ENCODE measurements at places on chromosomes 3 and 15.

- DNase-seq: no peak
Measured at GRCh38 chr3:923161-923910, 169.5 kb upstream of the CNTN6 start.

GRCh38 chr3:156230278-156230900 is 110.0 kb downstream of the KCNAB1 start:
- DNase-seq: no peak

DNA sequence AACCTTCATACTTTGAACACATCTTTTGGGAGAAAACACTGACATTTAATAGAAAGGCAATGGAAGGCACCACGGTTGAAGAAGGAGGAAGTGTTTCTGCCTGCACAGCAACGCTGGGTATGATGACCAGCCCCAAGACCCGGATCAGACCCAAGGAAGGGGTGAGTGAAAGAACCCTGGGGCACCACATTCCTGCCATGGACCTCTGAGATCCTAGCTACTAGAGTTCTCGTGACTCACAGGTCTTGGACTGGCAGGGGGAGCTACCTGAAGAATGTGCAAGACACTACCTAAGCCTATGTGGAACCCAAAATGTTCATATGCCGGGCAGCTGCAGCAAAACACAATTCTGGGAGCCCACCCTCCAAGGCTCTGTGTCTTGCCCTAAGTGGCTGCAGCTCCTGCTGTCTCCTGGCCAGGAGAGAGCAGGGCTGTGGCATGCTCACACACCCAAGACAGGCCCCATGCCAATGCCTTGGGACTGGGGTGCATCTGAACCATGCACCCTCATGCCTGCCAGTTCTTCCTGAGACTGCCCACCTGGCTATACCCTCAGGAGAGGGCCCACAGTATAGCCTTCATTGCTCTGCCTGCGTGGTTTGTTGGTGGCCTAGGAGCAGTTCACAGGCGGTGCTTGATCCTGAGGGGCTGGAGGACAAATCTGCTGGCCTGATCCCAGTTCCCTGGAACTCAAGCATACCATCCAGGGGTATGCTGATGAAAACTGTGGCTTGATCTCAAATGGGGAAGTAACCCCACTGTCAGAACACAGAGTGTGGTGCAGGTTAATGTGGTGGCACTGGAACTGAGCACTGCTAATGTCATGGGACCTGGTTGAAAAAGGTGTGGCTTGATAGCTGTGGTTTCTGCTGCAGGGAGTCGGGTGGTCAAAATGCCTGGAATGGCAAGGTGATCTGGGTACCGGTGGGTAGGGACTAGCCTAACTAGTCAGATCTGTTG is 353.3 kb upstream of the ARHGEF26 start:
- DNase-seq: no peak

GRCh38 chr3:62261121-62261520 is 112.2 kb downstream of the FEZF2 start:
- DNase-seq: no peak

DNA sequence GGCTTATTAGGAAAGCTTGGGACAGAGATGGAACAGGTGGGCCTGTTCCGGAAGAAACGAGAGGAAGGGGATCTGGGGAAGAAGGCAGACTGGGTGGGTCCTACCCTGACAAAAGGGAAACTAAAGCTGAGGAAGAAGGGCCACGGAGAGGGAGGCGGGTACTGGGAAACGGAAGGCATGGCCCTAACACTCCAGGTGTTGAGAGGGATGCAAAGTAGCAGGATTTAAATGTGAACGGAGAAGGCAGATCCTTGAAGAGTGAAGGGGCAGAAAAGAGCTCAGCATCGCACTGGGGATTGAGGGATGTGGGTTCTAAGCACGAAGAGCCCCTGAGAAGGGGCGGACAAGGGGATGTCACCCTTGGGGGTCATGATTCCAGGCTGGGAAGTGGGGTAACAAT is 735 bp downstream of the STIMATE start:
- DNase-seq: no peak

- no peak for DNase-seq
Measured at GRCh38 chr15:60392986-60393790, 4.6 kb downstream of the ANXA2 start.

- DNase-seq: no peak
Measured at GRCh38 chr3:102024270-102024904, 175.1 kb downstream of the NFKBIZ start.

GRCh38 chr3:176824811-176825210 is 372.5 kb downstream of the TBL1XR1 start:
- DNase-seq: no peak

DNA sequence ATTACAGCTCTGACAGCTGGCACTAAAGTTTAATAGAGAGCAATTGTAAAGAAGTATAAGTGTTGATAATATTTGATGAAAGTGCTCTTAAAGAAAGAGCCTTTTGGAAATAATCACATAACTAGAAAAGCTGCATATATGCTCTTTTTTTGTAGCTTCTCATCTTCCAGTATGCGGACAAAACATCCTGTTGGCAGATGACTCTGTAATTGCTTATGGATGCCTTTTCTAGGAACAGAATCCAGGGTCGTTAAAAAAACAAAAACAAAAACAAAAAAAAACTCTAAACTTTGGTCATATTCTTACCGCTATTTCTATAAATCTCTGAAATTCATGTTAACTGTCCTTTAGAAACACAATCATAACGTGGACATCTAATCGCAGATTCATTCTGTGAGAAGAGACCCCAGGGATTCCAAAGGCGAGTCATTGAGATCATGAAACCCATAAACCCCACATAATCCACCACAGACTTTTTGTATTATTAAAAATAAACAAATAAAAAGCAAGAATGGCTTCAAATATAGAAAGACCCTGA is 109.8 kb downstream of the EPHA3 start:
- no peak for DNase-seq

GRCh38 chr3:159805411-159805772 is 183.2 kb upstream of the IL12A start:
- no peak for DNase-seq

DNA sequence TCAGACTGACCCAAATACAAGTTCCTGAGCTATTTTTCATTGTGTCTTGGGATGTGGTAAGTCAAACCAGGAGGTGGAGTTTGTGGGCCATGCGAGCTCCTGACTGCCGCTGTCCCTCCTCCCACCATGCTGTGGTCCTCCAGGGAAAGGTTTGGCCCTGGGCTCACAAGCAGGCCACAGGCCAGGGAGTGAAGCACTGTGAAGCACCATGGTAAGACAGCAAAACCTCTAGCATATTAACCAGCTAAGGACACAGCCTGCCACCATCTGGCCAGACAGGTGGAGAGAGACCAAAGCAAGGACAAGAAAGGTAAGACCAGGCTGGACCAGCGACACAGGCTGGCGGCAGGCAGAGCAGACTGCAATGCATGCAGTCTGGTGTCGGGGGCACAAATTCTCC is 15.3 kb downstream of the RAB43 start:
- DNase-seq: no peak

- no peak for DNase-seq
Measured at GRCh38 chr3:129650256-129650872, 43.9 kb upstream of the PLXND1 start.

GRCh38 chr3:145716519-145716918 is 444.5 kb downstream of the PLOD2 start:
- no peak for DNase-seq

DNA sequence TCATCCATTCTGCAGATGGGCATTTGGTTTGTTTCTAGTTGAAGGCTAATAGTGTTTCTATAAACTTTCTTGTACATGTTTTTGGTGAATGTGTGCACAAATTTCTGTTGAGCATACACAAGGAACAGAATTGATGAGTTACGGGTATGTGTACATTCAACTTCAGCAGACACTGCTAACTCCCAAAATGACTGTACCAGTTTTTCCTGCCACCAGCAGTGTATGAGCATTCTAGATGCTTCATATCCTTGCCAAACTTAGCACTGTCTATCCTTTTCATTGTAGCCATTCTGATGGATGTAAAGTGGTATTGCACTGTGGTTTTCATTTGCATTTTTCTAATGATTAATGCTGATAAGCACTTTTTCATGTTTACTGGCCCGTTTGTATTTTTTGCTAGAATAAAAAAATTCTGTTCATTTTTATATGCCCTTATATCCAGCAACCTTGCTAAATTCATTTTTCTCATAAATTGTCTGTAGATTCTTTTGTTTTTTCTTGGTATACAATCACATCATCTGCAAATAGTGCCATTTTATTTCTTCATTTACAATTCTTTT is 110.2 kb downstream of the ATP1B3 start:
- DNase-seq: no peak

DNA sequence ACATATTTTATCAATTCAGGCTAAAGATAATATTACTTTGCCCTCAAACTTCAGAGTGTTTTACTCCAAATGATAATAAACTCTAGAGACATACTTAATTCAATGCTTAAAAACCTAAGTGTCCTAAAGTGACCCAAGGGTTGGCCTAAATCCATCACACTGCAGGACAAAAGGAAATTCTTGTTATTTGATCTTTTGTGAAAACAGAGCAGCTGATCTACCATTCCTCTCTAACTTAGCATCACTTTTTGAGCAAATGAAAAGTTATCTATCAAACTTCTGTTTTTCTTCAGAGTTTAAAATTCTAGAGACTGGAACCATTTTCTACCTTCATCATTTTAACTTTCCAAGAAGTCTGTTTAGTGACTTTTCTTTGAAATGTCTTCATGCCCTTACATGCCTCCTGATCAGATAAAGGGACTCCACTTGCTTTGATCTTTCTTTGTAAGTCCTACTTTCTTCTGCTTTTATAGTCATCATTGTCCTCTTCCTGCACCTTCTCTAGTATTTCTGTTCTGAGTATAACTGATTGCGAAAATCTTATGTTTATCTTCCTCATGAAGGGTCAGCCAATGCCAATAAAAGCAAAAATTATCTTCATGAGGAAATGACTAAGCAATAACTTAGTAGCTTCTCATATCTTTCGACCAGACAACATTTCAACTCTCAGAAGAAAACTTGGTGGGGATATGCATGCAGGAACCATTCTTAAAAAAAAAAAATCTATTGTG is 378.7 kb upstream of the TGFBR2 start:
- no peak for DNase-seq

GRCh38 chr3:100106094-100106493 is 8.2 kb downstream of the FILIP1L start:
- no peak for DNase-seq

- peak; percentile 41 for DNase-seq
Measured at GRCh38 chr15:66251790-66252684, 1.5 kb downstream of the MEGF11 start.

GRCh38 chr3:63061449-63061848 is 186.2 kb upstream of the CADPS start:
- DNase-seq: no peak

GRCh38 chr3:107555359-107555758 is 32.6 kb downstream of the BBX start:
- no peak for DNase-seq

- no peak for DNase-seq
Measured at GRCh38 chr3:23254282-23254681, 51.2 kb downstream of the UBE2E2 start.

DNA sequence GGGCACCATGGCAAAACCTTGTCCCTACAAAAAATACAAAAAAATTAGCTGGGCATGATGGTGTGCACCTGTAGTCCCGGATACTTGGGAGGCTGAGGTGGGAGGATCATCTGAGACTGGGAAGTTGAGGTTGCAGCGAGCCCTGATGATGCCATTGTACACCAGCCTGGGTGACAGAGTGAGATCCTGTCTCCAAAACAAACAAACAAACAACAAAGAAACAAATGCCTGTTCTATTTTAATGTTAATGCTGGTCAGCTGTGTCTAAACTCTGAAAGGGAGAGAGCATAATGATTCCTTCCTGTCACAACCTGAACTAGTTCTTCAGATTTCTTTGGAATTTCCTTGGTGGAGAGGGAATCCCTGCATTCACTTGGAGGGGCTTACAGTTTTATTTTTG is 413.0 kb upstream of the TBL1XR1 start:
- DNase-seq: no peak

DNA sequence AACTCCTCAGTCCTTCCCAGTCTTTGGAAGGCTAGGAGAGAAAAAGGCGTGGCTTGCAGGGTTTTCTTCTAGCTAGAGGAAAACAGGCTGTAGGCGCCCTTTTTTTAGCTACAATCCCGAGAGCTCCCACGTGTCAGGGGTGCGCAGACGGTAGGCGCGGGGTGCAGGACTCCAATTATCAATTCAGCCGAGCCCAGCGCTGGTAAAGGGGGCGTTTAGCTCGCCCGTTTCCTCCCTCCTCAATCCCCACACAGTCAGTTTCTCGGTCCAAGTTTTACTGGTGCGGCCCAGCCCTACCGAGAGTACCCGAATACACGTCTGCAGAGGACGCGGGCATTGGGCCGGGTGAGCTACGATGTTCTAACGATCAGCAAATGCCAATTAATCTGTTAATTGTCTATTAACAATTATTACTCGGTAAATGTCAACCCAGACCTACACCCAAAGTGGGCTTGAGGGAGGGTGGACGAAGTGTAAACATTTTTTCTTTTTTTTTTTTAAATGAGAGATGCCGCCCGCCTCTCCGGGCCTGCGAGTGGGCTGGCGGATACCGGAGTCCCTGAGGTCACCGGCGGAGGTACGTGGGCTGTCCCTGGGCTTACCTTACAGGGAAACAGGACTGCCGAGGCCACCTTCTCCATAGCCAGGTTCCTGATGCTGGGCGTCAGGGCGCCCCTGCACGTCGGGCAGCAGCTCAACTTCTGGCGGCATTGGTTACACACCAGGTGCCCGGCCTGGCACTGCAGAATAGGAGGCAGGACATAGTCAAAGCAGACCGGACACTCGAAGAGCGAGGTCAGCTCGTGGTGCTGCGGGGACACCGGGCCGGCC is 923 bp downstream of the SIAH2 start:
- DNase-seq: no peak

DNA sequence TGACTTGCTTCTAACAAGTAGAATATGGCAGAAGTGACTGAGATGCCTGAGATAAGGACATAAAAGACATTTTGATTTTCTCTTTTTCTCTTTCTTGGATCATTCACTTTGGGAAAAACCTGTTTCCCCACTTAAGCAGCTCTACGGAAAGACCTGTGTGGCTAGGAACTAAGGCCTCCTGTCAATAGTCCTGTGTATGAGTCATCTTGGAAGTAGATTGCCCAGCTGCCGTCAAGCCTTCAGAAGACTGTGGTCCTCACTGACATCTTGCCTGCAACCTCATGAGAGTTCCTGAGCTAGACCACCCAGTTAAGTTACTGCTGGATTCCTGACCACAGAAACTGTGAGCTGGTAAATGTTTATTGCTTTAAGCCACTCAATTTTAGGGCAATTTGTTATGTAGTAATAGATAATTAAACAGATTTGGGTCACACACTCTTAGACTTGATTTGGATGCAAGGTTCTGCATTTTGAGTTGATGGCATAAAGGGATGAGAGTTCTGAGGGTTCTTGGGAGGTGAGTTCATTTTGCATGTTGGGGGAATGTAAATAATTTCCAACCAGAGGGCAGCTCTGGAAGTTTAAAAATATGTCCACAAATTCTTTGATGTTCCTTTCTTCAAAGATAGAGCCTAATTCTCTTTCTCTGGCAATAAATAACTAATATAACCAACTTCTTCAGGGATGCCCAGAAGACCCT is 229.2 kb downstream of the SQOR start:
- DNase-seq: no peak

- DNase-seq: no peak
Measured at GRCh38 chr3:99246010-99246654, 344.6 kb upstream of the DCBLD2 start.

GRCh38 chr15:87573534-87573933 is 683.0 kb downstream of the NTRK3 start:
- no peak for DNase-seq

Data from C1 segment of cervical spinal cord (tissue), 14 donors.